Effector memory CD4-positive, alpha-beta T cell (primary cell): ENCODE measurements at places on chromosomes 1 and 21.
A peak's percentile ranks its signal among the peaks of the same experiment; 100 is the strongest.

- DNase-seq = no peak
Measured at GRCh38 chr1:160705742-160706141, 5.9 kb downstream of the CD48 start.

DNA sequence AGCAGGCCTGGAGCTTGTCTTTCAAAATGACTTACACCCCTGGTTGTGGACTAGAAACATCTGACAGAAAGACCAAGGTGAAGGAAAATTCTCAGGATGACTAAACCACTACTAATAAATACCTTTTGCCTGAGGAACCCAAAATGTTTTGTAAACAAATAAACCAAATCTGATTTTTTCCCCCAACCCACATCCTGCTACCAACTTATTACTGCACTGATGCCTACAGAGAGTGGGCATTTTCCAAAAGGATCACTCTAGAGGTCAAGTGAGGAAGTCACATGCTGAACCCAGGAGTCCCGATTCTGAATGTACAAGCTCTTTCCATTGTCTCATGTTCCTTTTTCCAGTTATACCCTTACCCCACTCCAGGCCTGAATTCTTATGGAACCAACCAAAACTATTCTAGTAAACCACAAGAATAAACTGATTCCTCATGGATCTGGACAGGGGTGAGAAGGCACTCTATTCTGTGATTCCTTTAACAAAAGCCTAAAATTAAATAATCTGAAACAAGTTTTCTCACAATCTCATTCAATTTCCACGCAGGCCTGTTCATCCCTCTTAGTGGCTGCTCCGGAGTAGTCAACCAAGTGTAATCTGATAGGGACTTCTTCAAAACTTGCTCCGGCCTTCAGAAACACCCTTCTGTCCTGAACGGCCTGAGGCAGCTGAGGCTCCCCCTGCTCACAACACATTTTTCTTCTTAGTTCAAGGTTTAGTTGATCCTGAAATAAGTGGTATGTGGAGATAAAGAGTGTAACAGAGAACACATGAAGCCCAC is 1.4 kb downstream of the PI4KB start:
- DNase-seq = no peak

- DNase-seq = peak; percentile 80
Measured at GRCh38 chr1:234963180-234963903, 165.3 kb downstream of the TOMM20 start.

- no peak for DNase-seq
Measured at GRCh38 chr1:3652548-3653285, 401 bp downstream of the TP73 start.
